EH (cell line): ENCODE measurements at places on chromosomes 13 and 19.

DNA sequence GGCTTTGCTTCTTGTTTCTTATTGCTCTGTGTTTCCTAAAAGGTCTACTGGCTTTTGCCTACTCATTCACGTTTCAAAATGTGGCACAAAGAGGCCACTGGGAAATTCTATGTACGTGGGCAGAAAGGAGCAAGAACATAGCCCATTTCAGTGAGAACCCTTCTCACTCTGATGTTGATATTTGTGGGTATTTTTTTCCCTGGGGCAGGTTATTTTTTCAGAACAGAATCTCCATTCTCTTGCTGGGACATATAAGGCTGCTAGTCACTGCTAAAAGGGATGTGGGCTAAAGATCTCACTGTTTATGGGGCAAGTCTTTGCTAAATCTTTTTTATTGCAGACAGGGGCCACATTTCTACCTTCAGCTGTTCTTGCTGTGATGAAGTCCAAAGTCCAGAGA, 27.1 kb downstream of the EDNRB start:
- no peak for DNase-seq

DNA sequence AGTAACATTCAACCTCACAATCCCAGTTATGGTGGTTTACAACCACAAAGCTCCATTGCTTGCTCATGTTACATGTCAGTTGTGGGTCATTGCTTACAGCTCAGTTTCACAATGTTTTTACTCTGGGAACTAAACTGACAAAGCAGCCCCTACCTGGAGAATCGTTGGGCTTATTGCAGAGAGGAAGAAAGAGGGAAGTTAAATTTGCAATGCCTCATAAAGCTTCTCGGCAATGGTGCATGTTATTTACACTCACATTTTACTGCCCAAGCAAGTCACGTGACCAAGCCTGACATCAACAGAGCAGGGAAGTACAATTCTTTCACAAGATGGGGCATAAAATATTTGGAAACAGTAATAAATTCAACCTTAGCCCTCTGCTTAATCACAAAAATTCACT, 441.6 kb downstream of the TDRD3 start:
- no peak for DNase-seq

DNA sequence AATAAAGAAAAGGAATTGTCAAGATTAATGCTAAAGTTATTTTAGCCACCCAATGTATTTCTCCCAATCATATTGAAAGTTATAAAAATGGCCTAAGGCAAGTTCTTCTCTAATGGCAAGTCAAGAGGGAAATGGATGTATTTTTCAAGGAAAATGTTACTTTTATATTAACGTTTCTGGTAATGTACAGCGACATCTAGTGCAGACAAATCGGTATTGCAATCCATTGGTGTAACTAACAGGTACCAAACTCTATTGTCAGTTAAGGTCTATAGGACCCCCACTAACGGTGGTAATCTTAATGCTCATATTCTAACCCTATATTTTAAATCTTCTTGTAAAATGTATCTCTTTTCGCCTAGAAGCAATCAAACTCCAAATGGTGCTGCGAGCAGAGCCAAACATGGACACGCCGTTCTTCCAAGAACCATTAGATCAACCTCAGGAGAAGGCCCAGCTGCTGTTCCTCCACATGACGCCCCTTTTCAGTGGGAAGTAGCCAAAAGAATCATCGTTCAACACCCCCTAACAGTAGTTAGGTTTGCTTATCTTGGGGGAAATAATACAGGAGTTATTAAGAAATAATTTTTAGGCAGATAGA, 98.5 kb upstream of the PABPC3 start:
- DNase-seq, result peak; percentile 45

- DNase-seq, result no peak
These were observed 223.4 kb upstream of the HTR2A start for GRCh38 chr13:47120282-47120681.

GRCh38 chr19:6733338-6734095, 3.9 kb downstream of the GPR108 start:
- DNase-seq, result no peak

- DNase-seq, result no peak
These were observed 6.7 kb downstream of the TMTC4 start for GRCh38 chr13:100667894-100668293.

- DNase-seq, result no peak
These were observed 202.8 kb upstream of the TSC22D1 start for GRCh38 chr13:44778761-44779484.

DNA sequence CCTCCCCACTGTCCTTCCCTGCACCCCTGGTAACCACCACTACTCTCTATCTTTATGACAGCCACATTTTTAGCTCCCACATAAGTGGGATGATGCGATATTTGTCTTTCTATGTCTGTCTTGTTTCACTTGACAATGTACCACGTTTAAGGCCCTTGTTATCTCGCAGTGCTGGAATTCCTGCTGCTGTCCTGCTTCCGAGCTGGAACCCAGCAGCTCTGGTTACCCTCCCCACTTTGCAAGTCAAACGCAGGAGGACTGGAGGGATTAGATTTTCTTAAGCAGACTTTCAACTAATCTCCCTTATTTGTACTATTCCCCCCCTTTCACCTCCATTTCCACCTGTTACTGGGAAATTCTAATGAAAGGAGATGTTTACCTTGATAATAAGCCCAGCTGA, 59.1 kb upstream of the PDX1 start:
- DNase-seq, result no peak

DNA sequence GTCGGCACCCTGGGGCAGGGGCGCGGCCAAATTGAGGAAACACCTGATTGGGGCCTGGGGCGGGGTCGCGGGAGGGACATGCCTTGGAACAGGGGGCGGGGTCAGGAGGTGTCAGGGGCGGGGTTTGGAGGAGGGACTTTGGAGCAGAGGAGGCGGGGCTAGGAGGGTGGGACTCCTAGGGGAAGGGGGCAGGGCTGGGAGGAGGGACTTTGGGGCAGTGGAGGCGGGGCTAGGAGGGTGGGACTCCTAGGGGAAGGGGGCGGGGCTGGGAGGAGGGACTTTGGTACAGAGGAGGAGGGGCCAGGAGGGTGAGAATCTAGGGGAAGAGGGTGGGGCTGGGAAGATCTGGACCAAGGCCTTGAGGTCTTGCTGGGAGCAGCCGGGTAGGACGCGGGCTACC, 21.9 kb downstream of the GRIN2D start:
- DNase-seq, result peak; percentile 72

- peak; percentile 4 for DNase-seq
These were observed 94.3 kb upstream of the PABPC3 start for GRCh38 chr13:25001476-25002206.

GRCh38 chr13:86038490-86038889, 239.3 kb upstream of the SLITRK6 start:
- DNase-seq, result no peak

GRCh38 chr19:49924004-49924880, 4.8 kb upstream of the ATF5 start:
- DNase-seq, result no peak

- DNase-seq, result no peak
These were observed 133.5 kb downstream of the TRPC4 start for GRCh38 chr13:37736045-37736444.

DNA sequence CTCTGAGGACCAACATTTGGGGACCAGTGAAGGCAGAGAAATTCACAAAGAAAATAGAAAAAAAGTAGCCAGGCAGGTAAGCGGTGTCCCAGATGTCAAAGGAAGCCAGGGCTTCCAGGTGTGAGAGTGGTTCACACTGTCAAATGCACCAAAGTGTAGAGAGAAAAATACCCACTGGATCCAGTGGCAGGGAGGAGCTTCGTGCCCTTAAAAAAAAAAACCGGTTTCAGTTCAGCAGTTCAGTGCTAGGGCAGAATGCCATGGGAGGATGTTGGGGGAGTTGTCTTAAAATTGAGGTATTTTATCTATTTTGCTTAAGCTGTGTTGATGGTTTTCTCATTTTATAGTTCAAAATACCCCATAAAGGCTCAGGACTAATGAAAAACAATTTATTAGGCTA, 47.8 kb upstream of the C1QTNF9 start:
- no peak for DNase-seq

DNA sequence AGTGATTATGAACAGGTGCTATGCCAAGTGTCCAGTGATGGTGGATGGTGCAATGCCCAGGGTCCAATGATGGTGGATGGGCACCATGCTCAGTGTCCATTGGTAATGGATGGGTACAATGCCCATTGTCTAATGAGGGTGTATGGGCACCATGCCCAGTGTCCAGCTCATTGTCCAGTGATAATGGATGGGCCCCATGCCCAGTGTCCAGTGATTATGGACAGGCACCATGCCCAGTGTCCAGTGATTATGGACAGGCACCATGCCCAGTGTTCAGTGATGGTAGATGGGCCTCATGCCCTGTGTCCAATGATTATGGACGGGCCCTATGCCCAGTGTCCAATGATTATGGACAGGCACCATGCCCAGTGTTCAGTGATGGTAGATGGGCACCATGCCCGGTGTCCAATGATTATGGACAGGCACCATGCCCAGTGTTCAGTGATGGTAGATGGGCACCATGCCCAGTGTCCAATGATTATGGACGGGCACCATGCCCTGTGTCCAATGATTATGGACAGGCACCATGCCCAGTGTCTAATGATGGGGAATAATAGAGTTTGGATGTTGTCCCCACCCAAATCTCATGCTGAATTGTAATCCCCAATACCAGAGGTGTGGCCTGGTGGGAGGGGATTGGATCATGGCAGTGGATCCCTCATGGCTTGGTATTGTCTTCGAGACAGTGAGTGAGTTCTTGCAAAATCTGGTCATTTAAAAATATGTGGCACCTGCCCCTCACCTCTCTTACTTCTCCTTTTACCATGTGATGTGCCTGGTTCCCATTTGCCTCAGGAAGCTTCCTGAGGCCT, 87.8 kb downstream of the ANKRD10 start:
- DNase-seq, result no peak

- DNase-seq, result peak; percentile 29
These were observed 117.3 kb downstream of the RAB20 start for GRCh38 chr13:110444226-110444653.

- no peak for DNase-seq
These were observed 5.9 kb upstream of the GPR18 start for GRCh38 chr13:99264051-99264450.

DNA sequence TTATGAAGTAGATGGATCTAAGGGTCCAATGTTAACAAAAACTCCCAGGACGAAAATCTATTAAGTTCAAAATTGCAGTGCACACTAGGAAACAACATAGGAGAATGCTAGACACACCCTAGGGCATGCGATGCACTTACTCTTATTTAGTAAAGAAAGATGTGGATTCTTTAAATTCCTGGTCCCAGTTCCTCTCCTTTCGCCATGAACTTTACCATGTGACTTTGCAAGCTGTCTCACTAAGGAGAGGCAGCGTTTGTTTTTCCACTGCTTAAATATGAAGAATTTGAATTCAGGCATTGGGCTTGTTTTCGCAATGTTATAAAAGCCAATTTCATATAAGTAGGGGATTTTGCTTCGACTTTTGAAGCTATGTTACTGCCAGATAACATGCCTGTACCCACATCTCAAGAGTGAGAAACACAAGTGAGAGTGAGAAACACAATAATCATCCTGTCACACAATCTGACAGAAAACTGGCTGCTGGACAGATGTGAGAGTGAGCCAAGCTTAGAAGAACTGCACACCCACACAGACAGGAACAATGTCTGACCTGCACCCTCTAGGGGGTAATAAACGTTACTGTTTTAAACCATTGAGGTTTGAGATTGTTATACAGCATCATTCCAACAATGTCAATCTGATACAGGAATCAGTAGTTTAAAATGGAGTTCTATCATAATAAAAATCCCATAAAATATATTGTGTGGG, 1308.4 kb downstream of the SLITRK5 start:
- DNase-seq, result no peak

- no peak for DNase-seq
These were observed 208.1 kb downstream of the RBM26 start for GRCh38 chr13:79197933-79198332.

- DNase-seq, result no peak
These were observed 22.1 kb downstream of the ADGRL1 start for GRCh38 chr19:14183741-14184350.

DNA sequence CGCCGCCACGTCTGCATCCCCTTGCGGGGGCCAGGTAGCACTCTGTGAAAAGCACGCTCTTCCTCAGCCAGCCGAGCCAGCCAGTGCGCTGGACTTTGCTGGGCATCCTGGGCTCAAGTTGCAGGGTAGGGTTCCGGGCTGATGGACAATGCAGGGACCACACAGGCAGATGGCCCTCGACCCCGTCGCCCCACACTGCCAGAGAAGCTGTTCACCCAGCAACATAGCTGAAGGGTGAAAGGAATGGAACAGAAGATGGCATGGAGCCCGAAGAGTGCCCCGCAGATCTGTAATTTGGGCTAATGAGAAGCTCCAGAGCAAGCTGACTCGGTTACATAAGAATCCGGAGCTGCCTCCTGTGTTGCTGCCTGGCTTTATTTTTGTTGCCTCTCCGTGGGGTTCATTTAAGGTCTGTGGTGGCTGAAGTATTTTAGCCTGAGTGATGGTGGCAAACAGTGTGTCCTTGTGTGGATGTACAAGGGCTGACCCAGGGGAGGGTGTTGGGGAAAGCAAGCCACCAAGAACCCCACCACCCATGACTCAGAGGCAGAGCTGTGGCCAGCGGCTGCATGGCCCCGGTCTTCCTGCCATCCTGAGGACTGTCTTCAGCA, 105.8 kb downstream of the SOX1 start:
- no peak for DNase-seq

DNA sequence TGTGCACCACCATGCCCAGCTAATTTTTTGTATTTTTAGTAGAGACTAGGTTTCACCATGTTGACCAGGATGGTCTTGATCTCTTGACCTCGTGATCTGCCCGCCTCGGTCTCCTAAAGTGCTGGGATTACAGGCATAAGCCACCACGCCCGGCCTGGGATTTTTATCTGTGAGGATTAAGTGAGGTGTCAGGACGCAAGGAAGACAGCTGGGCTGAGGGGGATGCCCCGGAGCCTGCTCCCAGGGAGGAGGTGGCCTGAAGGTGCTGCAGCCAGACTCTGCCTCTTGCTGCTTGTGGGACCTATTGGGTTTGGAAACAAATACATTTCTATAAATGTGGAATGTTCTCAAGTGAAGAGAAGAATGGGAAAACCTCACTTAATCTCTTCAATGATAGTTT, 131.6 kb downstream of the OLFM4 start:
- DNase-seq, result no peak

GRCh38 chr13:98240135-98240534, 63.1 kb upstream of the RNF113B start:
- no peak for DNase-seq
